ENCODE measurements at places on chromosomes 11 and 22. TPM values are rescaled to one million over a fixed set of nuclear protein-coding genes. Genes with fewer than 3 reads are reported as not detected.

Gene PRG2
- total RNA-seq, result 0.59 TPM

Gene BIRC3
- total RNA-seq, result 231 TPM

Gene PIK3C2A
- total RNA-seq, result 26.5 TPM

Gene TRIM51
- not detected for total RNA-seq

- no peak for DNase-seq
Measured at GRCh38 chr11:80524349-80524748, 1083.5 kb upstream of the TENM4 start.

DNA sequence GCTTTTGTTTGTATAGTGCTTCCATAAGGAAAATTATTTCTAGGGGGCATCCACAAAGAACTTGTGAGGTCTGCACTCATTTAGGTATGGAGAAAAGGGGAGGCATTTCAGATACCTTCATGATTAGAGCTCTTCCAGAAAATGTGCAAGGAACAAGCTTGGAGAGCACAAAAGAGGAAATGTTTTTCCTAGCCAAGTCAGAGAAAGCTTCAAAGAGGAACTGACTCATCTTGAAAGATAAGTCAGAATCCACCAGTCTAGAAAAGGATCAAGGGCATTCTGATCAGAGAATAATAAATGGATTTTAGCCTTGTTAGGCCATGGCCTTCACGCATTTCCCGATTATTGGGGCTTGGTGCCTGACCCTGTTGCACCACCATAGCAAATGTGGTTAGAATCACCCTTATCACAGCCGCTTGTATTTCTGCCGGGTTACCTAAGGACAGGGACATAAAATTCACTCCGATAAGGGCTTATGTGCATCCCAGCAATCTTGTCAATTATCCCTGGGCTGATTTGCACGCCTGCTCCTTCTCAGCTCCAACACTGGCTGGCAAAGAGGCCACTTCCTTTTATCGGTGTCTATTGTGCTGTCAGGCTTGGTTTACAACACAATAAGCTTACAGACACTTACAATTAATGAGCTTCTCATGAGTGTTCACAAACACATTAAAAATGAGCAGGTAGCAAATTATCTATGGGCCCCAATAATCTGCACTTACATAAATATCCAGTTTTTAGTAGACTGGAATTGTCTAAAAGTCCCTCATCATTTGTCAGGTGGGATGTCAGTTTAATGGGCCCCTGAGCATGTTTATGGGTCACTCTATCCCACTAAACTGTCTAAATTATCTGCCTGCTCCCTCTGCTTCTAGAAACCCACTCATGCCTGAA, 613.5 kb downstream of the SOX6 start:
- no peak for DNase-seq

GRCh38 chr11:47415949-47416472, 7.6 kb downstream of the SLC39A13 start:
- DNase-seq, result no peak
